ENCODE measurements at places on chromosomes 11 and 22. TPM values are rescaled to one million over a fixed set of nuclear protein-coding genes. Genes with fewer than 3 reads are reported as not detected.

Gene KCNK7
- total RNA-seq: not detected

Gene SLC22A8
- total RNA-seq: not detected

Gene GLB1L2
- under 0.01 TPM for total RNA-seq

Gene CHST1
- 2.9 TPM for total RNA-seq

Gene SUSD2
- total RNA-seq: 0.17 TPM

Gene CSF2RB
- total RNA-seq: not detected

Gene GAL3ST1
- total RNA-seq: not detected

Gene INS
- not detected for total RNA-seq

Gene RAB39A
- total RNA-seq: 0.60 TPM

Gene NXPE2
- total RNA-seq: not detected

Gene MRGPRX3
- total RNA-seq: 0.93 TPM

Gene NXPE4
- not detected for total RNA-seq

Gene IGHMBP2
- total RNA-seq: 8.5 TPM

Gene SYT9
- total RNA-seq: 0.11 TPM

Gene NRGN
- 9.1 TPM for total RNA-seq

Gene TSPAN18
- not detected for total RNA-seq

Gene OVOL1
- total RNA-seq: not detected

Gene PIK3C2A
- total RNA-seq: 12.0 TPM

Data from HT1080 (cell line).